ENCODE measurements at places on chromosomes 4 and X. TPM values are rescaled to one million over a fixed set of nuclear protein-coding genes. Genes with fewer than 3 reads are reported as not detected.

DNA sequence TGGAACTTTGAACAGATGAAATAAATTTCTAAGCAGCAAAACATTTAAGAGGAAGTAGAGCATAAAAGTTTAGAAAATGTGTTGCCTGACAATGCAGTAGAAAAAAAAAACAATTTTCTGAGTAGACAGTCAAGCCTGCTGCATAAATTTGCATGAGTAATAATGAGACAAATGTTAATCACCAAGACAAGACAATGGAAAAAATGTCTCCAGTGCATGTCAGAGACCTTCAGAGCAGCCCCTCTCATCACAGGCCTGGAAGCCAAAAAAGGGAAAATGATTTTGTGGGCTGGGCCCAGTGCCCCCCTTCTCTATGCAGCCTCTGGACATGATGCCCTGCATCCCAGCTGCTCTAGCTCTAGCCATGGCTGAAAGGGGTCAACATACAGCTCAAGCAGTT, 204.6 kb downstream of the COX18 start:
- no peak for DNase-seq

- DNase-seq, result no peak
These were observed 786 bp upstream of the ZFX start for GRCh38 chrX:24148535-24149350.

DNA sequence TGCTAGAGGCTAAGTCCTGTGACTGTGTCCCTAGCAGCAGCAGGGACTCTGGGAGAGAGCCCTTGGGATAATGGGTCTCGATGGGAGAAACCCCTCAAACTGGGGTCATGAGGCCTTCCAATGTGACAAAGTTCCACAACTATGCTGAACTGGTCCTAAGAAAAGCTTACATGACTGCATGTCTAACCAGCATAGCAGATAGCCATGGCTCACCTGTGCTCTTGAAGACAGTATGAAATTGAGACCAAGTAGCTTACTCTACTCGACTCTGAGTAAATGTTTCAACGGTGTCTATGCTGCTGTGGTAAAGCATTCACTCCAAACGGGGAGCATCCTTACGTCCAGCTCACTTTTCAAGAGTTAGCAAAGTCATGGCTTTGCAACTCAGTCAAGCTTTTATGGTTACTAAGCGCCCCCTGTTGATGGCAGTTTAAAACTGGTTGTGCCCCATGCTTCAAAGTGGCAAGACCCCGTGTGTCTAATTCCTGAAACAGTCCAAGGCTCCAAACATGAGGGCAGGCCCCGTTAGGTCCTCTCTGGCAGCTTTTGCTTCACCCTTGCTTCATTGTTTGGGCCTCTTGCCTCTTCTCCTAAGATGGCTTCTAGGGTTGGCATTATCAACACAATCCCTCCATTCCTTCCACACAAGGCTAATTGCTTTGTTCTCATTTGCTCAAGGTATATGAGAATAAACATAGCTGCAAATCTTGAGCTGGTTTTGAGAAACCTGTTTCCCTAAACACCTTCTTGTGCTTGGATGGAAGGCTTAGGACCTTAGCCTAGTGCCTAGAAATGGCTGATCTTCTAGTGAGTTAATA, 46.6 kb downstream of the CCNG2 start:
- peak; percentile 91 for DNase-seq

- no peak for DNase-seq
These were observed 19.4 kb downstream of the SEPTIN11 start for GRCh38 chr4:76968937-76969336.

TACR3 gene
- total RNA-seq, result 0.68 TPM

DNA sequence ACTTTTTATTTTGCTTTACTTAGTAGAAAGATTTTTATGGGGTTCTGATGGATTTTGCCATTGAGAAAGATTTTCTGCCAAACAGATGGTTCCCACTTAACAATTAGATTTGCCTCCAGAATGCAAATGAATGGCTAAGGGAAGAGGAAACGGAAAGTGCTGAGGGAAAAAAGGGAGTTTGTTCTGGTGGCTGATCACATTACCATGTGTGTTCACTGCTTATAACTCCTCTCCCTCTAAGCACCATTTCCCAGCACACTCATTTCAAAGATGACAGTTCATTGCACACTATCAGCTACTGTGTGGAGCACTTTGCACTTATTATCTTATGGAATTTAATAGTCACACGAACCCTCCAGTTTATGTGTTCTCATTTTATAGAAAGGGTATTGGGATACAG, 68.0 kb upstream of the GRID2 start:
- no peak for DNase-seq

GRCh38 chrX:68440940-68441339, 7.6 kb upstream of the OPHN1 start:
- no peak for DNase-seq

DNA sequence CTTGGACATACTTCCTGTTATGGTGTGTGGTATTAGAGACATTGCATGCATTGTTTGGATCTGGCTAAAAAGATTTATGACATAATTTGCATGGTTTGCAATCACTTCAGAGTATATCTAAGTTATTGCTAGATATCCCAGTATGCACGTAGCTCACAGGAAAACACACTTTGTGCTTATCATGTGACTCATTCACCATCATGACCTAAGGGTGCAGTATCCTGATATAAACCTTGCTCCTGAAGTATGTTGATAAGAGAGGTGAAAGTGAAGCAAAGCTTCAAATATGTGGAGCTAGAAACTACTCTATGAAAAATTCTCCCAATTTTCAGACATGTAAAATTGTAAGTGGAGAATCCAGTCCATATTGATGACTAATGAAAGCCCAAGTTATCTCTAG, 46.9 kb upstream of the GRXCR1 start:
- no peak for DNase-seq

VCX3B gene
- total RNA-seq, result not detected

GRCh38 chr4:48683784-48684666, 96.1 kb downstream of the FRYL start:
- no peak for DNase-seq

GRCh38 chr4:102388611-102389010, 43.3 kb upstream of the SLC39A8 start:
- no peak for DNase-seq

- DNase-seq, result no peak
These were observed 237.3 kb upstream of the GRID2 start for GRCh38 chr4:92066485-92066884.

DNA sequence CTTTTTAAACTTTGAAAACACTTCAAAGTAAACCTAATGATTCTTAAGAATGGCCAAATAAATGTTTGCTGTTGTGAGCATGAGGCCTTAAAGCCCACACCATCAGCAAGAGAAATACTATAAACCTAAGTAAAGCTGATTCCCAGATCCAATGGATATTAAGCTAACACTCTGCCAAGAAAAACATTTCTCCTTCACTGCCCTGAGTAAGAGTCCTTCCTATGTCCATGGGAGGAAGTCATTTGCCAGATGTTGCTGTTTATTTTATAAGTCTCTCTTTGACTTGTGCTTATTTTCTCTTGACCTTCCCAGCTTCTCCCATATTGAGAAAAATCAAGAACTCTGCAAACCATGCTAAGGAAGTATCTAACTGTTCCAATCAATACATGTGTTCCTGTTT, 154.3 kb upstream of the EDNRA start:
- DNase-seq, result no peak

TEX13B gene
- 0.25 TPM for total RNA-seq

GRCh38 chr4:103853627-103854026, 133.8 kb upstream of the TACR3 start:
- no peak for DNase-seq

RAB40A gene
- total RNA-seq, result 0.38 TPM

DNA sequence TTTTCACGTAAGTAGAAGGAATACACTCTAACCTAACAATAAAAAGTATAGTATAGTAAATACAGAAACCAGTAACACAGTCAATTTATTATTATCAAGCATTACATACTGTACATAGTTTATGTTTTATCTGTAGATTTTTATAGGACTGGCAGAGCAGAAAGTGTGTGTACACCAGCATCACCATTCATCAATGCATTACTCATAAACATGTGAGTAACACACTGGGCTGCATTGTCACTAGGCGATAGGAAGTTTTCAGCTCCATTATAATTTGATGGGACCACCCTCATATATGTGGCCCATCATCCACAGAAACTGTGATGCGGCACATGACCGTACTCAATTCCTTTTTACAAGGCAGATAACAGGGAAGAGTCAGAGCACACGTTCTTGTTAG, 137.8 kb upstream of the RBPJ start:
- DNase-seq, result no peak

- no peak for DNase-seq
These were observed 134.2 kb downstream of the PWWP3B start for GRCh38 chrX:106302304-106302703.

DNA sequence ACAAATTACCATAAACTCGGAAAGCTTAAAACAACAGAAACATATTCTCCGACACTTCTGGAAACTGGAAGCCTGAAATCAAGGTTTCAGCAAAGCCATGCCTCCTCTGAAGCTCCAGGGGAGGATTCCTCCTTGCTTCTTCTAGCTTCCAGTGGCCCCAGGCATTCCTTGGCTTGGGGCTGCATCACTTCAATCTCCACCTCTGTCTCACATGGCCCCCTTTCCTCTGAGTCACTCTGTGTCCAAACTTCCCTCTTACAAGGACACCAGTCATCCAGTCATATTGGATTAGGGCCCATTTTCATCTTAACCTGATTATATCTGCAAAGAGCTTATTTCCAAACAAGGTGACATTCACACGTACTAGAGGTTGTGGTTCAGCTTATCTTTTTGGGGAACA, 17.3 kb downstream of the PARM1 start:
- no peak for DNase-seq
